ENCODE measurements at places on chromosomes 3 and 15.

DNA sequence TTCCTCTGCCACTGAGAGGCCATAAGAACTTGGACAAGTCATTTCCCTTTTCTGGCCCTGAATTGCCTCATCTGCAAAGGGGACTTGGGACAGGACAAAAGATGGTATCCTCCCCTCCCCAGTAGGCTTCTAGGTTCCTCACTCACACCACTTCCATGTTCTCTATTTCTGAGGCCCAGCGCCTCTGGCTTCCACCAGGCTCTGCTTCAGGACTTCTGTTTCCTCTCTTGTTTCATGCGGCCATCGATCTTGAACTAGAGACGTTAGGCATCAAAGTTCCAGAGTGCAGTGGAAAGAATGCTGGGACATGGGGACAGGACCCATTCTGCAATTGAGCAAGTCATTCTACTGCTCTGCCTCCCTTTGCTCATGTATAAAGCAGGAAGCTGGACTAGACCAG is 1.7 kb downstream of the TM4SF4 start:
- peak; percentile 60 for DNase-seq

DNA sequence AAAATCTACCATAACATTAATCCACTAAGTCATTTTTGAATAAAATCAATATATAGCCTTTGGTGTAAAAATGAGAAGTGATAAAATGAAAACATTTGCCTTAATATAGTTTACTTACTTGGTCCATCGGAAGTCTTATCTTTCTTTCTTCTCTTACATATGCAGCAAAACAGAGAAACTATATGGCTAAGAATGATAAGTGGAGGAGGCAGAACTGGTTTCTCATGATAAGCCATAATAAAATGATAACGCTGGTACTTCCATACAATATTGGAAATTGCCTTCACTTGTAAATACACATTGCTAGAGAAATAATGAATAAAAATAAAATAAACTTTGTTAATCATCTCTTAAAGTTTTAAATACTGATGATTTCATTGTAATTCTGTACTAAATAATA is 47.8 kb upstream of the USP50 start:
- no peak for DNase-seq

GRCh38 chr3:139529662-139530061 is 9.9 kb downstream of the RBP1 start:
- no peak for DNase-seq

DNA sequence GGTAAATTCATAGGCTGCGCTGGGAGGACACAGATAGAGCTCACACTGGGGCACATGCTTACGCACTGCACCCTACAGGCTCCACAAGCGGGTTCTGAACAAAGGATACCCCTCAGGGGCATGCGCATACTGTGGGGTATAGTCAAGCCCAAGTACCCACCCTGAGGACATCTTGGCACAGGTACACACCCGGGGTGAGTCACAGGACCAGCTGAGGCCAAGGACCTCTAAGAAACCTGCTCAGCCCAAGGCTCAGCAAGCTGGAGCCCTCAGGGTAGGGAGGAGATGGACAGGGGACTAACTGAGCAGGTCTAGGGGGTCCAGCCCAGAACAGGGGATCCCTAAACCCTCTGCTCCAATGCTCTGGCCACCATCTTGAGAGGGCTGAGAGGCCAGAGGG is 3.3 kb downstream of the SHISA5 start:
- no peak for DNase-seq

DNA sequence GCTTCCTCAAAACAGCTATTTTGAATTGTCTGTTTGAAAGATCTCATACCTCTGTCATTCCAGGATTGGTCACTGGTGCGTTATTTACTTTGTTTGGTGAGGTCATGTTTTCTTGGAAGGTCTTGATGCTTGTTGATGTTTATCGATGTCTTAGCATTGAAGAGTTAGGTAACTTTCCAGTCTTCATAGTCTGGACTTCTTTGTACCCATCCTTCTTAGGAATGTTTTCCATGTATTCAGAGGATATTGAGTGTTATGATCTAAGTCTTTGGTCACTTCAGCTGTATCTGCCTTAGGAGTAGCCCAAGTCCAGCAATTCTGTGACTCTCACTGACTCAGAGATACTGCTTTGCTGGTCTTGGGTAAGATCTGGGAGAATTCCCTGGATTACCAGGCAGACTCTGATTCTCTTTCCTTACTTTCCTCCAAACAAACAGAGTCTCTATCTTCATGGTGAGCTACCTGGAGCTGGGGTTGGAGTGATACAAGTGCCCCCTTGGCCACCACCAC is 398.6 kb downstream of the ZIC4 start:
- DNase-seq = no peak

DNA sequence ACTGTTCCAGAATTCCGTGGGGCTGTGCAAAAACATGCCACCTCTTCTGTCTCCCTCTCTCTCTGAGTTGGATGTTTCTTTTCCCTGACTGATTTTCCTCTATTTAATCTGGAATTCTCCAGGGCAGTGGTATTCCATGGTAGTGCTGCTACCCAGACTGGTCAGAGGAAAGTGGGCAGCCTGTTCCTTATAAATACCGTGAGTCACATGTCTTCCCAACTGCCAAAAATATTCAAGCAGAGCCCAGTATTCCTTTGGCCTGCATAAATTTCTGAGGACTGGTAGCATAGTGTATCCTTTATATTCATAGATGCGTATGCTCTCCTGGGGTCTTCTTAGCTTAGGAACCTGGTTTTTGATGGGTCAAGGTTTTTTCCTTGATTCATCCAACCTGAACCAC is 40.9 kb downstream of the CEMIP start:
- DNase-seq = no peak

- no peak for DNase-seq
Measured at GRCh38 chr15:55915221-55915620, 78.2 kb downstream of the NEDD4 start.

DNA sequence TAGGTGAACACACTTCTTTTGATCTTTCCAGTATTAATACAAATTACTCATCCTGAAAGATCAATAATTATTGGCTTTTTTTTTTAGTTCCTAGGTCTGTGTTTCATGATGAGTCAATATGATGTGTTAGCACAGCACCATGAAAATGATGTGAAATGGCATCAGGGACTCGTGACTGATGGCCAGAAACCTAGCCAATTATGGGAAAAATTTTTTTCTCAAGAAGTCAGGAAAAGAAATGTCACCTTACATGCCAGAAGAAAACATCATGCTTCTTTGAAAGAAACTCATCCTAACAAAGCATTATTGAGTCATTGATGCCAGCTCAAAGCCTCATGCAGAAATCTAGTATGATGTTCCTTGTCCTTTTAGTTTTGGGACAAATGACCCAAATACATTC is 468.3 kb upstream of the CBLB start:
- DNase-seq = no peak

Data from AML-193 (cell line).